Karpas-422 (cell line): ENCODE measurements at places on chromosomes 4 and X. TPM values are rescaled to one million over a fixed set of nuclear protein-coding genes. Genes with fewer than 3 reads are reported as not detected.
A peak's percentile ranks its signal among the peaks of the same experiment; 100 is the strongest.

- DNase-seq: no peak
Observed at GRCh38 chr4:107994894-107995293, 5.2 kb downstream of the HADH start.

- no peak for DNase-seq
Observed at GRCh38 chr4:183918696-183919095, 13.6 kb downstream of the STOX2 start.

DNA sequence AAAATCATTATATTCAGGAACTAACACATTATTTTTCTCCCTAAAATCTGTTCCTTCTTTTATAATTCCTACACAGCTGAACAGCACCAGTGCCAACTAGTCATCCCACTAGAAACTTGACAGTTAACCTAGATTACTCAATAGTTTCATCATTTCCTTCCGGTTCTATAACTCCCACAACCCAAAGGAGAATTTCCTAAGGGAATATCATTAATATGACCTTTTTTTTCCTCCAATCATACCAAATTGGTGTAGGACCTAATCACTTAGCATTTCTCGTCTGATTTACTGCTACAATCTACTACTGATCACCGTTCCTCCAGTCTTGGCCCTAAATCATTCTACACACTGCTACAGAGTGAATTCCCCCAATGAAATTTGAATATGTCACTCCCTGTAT lies 45.9 kb downstream of the WDFY3 start:
- no peak for DNase-seq

DNA sequence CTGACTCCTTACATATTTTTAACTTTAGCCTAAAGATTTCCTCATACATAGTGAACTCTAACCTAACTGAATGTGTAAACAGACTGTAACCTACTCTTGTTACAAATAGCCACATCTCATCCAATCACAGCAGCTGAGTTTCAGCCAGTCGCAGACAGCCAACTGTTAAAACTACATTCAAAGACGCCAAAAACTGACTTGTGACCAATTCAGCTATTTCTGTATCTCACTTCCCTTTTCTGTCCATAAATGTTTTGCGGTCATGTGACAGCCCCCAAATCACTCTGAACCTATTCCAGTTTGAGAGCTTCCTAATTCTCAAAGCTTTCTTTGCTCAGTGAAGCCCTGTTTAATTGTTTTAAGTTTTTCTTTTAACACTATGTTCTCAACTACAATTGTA lies 2731.9 kb downstream of the ARAP2 start:
- peak; percentile 47 for DNase-seq

GRCh38 chr4:107721436-107722100 lies 1.5 kb upstream of the PAPSS1 start:
- DNase-seq: peak; percentile 77

DNA sequence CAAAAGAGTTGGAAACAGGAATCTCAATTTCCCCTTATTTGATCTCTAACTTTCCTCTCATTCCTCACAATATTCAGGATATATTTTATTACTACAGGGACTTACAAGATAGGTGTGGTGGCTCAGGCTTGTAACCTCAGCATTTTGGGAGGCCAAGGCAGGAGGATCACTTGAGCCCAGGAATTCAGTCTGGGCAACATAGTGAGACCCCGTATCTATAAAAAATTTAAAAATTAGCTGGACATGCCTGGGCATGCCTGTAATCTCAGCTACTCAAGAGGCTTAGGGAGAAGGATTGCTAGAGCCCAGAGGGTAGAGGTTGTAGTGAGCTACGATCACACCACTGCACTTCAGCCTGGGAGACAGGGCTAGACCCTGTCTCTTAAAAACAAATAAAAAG lies 200.4 kb downstream of the CAMK2D start:
- no peak for DNase-seq

DNA sequence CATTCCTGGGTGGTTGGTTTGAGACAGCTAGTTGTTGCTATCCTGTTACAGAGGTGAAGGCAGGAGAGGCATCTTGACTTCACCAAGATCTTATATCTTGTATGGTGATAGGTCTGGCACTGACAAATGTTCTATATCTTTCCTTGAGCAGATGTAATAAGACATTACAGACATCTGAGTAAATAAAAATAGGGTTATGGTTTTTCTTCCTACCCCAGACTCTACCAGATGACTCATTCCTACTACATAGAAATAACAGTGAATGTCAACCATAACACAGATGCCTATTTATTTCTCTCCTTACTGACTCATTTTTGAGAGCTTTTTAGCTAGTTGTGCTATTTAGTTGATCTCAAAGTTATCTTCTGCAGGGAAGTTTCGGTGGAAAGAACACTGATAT lies 21.9 kb downstream of the HNRNPH2 start:
- DNase-seq: no peak

- DNase-seq: no peak
Observed at GRCh38 chr4:108933046-108933445, 170.2 kb upstream of the ETNPPL start.

DNA sequence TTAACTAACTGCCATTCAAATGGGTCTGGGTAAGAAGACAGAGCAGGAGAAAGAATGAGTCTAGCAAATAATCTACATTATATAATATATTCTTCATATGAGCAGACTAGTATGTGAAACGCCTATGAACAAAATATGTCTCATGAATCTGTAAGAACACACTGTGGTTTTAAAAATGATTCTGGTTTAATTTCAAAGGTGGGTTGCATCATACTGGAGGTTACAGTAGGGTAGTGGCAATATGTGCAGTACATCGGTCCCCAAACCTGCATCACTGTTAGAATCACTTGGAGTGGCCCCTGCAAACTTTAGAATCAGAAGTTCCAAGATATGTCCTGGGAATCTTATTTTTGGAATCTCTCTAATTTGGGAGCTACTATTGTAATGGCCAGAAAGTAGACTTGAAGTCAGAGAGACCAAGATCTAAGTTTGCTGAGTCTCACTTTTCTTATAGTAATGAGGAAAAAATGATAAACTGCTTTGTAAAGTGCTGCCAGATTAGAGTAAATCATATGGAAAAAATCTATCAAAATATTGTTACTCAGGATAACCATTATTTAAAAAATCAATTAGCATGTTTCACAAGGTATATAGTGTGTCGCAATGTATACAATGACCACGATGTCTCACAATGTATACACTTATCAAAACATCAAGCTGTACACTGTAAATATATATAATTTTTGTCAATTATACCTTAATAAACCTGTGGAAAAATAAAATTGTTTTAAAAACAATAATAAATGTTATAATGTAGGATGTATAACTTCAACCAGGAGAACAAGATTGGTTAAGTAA lies 37.9 kb upstream of the ARSJ start:
- DNase-seq: no peak

DNA sequence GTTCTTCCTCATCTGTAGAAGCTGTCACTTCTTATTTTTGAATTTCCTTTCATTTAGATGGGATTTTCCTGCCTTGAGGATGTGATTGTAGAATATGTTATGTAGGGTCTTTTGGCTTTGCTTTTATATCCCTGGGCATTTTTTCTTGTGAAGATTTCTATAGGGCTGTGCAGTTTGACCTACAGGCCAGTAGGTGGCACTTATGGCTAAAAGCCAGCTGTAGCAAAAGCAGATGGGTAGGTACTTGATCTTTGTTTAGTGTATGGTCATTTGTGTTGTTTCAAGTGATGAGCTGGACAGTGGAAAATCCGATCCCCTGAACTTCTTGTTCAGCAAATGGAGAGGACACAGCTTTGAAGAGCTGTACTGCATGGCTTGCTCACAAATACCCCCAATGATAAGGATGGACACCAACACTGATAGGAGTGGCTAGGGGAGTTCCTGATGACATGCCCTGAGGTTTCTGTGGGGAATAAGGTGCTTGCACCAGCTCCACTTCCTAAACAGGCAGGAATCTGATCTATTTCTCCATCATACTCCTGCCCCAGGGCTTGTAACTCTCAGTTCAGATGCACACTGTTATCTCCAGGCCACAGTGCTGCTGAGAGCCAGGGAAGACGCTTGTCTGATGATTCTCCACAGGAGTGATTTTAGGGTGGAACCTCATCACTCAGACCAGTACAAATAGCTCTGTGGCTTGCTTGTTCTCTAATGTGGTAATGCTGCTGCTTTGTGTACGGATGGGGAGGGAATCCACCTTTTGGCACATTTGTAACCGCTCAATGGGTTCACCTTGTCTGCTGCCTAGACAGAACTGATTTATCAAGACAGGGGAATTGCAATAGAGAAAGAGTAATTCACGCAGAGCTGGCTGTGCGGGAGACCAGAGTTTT lies 417.1 kb upstream of the MAGEB16 start:
- DNase-seq: peak; percentile 71

GRCh38 chr4:53908661-53909078 lies 155.7 kb downstream of the CHIC2 start:
- peak; percentile 84 for DNase-seq

DNA sequence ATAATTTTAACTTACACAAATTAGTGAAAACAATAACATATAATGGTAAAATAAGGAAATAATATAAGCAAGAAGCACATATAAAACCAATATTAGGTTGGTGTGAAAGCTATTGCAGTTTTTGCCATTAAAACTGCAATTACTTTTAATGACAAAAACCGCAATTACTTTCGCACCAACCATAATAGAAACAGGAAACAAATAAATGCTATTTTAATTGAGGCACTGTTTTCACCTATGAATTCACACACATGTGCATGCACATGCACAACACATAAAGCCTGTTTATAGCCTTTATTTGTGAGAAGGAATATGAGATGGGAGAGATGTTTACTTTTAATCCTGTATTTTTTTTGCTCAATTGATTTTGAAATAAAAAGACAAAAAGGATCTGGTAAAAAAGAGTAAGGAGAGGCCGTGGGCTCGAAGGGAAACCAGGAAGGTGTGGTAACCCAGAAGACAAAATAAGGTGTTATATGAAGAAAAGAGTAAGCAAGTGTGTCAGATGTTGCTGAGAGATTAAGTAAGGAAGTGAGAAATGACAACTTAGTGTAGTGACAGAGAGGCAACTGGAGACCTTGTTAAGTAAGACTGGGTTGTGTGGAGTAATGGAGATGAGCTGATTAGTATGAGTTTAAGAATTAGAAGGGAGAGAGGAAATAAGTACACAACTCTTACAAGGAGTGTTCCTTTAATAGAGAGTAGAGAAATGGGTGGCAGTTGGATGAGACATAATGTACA lies 69.0 kb downstream of the KLHL13 start:
- DNase-seq: no peak

- DNase-seq: peak; percentile 83
Observed at GRCh38 chr4:75429208-75429607, 85.0 kb downstream of the RCHY1 start.

DNA sequence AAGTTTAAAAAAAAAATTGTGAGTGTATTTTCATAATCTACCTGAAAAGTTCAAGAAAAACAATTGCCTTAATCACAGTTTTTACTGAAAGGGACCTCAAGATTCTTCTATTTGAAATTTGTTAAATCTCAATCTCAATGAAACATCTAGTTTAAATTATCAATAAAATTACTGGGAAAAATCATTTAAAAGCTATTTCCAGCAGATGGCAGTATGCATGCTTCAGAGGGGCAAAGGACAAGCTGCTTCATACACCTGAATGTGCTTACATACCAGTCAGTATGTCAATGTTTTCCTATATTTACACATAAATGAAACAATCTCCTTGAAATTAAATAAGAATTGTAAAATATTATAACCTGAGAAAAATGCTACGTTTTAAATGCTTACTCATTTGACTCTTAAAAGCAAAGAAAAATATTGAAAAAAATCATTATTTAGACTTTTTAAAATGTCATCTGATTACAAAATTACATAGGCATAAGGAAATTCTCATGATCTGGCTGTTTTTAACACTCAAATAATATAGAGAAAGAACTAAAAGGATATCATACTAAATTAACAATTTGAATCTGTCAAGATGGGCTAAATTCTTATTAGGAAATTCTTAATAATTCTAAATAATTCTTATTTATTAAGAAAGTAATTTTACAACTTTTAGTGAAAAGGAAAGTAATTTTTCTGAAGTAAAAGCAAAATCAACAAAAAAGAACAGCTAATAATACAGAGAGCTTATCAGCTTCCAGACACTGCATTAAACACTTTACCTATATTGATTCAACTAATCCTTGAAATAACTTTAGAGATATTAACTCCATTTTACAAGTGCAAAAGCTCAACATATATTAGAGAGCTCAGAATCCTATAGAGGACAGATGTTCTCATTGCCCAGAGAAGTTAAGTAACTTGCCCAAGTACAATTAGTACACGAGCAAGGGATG lies 242.1 kb downstream of the ADAMTS3 start:
- peak; percentile 73 for DNase-seq

DNA sequence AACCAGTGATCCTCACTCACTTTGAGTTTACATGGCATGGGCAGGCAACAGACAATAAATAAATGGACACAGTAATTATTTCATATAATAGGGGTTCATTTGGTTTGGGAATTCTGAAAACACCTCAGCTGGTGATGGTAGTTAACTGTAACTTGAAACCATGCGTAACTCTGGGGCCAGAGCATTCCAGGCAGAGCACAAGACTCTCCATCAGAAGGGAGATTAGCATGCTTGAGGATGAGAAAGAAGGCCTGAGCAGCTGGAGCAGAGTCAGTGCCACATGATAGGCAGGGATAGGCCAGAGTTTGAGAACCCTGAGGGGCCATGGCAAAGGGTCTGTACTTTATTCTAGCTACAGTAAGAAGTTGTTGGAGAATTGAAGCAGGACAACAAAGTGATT lies 56.3 kb upstream of the CXCL8 start:
- DNase-seq: no peak

- DNase-seq: no peak
Observed at GRCh38 chrX:38563030-38563429, 1.7 kb downstream of the TSPAN7 start.

GRCh38 chr4:107519053-107519452 lies 201.0 kb downstream of the PAPSS1 start:
- DNase-seq: peak; percentile 67

- DNase-seq: no peak
Observed at GRCh38 chrX:67612231-67612630, 68.4 kb downstream of the AR start.

- DNase-seq: no peak
Observed at GRCh38 chrX:1933964-1934363, 319.1 kb downstream of the ASMT start.

DNA sequence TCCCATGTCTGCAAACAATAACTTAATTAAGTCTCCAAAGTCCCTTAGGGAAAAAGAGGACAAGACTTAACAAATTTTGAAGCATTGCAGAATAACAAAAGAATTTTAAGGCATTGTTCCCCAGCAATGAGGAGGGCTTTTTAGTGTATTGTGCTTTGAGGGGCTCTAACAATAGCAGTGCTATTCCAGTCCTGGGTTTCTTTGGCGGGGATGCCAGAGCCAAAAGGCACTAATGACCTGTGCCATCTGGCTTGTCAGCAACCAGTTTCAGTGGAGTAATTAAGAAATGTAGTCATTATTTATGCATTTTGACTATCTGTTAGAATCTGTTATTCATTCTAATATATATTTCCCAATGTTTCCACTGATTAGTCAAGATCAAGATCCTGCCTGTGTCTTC lies 575.4 kb downstream of the SPRY1 start:
- no peak for DNase-seq

The CABS1 gene
- total RNA-seq: not detected in 2 replicates

The PALLD gene
- total RNA-seq: 0.32 and 0.71 TPM in 2 replicates

The LNX1 gene
- not detected in 2 replicates for total RNA-seq

The CXorf49 gene
- not detected in 2 replicates for total RNA-seq

The ARHGAP36 gene
- not detected in 2 replicates for total RNA-seq

The ADH1A gene
- total RNA-seq: not detected in 2 replicates

The MAP7D3 gene
- 25.3 and 27.2 TPM in 2 replicates for total RNA-seq

The L1CAM gene
- total RNA-seq: not detected in 2 replicates

The TCEAL2 gene
- total RNA-seq: not detected in 2 replicates

The GABRG1 gene
- not detected in 2 replicates for total RNA-seq

The HELQ gene
- total RNA-seq: 6.0 and 17.3 TPM in 2 replicates

The PLS3 gene
- not detected in 2 replicates for total RNA-seq

The CTAG1A gene
- not detected in 2 replicates for total RNA-seq

The TCEAL5 gene
- total RNA-seq: not detected in 2 replicates

The GAGE12D gene
- total RNA-seq: not detected in 2 replicates

The RIPPLY1 gene
- total RNA-seq: not detected in 2 replicates

The TCEAL6 gene
- total RNA-seq: not detected in 2 replicates

The YY2 gene
- 0.60 and 0.94 TPM in 2 replicates for total RNA-seq
